ENCODE measurements at places on chromosomes 7 and 10.

DNA sequence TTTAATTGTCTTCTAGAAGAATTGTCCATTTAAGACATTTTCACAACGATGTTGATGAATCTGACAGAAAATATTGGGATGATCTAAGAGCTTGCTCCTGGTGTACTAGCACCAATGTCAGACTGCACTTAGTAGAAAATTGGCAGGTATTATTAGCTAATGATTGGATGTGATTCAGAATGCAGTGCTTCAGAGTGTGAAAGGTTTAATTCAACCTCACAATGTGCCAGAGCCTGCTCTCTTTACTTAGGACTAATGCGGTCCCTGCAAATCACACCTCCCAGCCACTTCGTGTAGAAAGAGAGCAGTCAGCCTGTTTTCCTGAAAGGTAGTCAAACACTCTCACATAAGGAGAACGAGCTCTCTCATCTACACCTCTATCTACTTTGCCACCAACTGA is 197.5 kb downstream of the ZNF438 start:
- DNase-seq: no peak

- DNase-seq: no peak
Observed at GRCh38 chr7:127589896-127590295, 1.7 kb downstream of the ARF5 start.

DNA sequence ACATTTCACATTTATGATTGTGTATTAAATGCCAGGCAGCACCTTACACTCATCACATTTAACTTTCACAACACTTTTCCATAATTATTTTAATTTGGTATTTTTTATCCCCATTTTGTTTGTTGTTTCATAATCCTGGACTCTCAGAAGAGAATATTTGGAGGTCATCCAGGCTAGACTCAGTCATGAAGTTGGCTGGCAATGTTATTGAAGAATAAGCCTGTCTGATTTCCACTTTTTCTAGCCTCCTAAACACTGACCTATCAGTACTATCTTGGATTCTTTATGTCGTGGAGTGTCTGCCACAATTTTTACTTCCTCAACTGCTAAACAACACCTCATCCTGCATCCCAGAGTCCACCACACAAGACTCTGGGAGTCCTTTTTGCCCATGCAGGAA is 372.3 kb upstream of the NRP1 start:
- DNase-seq: no peak

- DNase-seq: no peak
Observed at GRCh38 chr7:90187507-90188050, 24.0 kb upstream of the STEAP2 start.

- DNase-seq: no peak
Observed at GRCh38 chr7:120792091-120792860, 65.7 kb downstream of the TSPAN12 start.

- no peak for DNase-seq
Observed at GRCh38 chr7:23514755-23515154, 17.0 kb downstream of the TRA2A start.

DNA sequence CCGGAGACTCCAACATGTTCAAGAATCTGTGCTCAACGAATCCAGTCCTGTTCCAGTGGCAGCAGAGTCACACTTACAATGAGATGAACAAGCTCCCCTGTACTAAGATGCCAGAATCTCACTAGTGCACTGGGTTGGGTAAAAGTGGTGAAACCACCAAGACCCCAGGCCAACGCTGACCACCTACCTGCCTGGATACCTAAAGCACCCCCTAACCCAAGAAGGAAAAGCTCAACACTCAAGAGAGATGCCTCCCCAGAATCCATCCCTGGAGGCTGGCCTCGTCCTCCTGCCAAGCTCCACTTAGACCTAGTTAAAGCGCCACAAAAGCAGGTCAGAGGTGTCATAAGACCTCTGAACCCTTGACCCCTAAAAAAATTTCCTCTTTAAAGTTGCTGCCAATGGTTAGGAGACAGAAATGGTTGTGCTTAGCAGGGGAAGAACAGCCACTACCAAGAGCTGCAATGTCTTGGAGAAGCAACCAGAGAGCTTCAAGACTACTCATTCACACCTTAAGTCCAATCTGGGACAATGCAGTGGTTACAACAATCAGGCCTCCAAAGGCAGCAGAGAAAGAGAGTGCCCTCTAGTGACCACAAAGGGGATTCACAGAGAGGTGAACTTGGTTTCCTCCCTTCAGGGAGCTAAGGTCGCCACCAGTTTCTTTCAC is 94.6 kb upstream of the MACROH2A2 start:
- no peak for DNase-seq

GRCh38 chr7:14579971-14580370 is 322.6 kb downstream of the DGKB start:
- DNase-seq: no peak

- DNase-seq: no peak
Observed at GRCh38 chr10:103645141-103646054, 151.9 kb downstream of the NEURL1 start.

DNA sequence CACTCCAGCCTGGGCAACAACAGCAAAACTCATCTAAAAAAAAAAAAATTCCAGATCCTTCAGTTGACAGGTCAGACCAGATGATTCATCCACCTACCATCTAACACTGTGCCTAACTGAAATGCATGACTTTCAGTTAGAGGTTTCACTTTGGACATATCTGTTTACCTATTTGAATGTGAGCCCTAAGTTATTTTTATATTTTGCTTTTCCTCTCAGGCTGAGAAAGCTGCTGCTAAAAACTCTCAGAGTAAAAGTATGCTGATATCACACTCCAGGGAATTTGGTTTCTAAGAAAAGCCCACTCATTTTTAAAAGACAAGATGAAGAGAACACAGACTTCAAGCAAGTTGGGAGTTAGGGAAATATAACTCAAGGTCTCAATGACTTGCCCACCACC is 126.0 kb downstream of the SGMS1 start:
- DNase-seq: no peak

DNA sequence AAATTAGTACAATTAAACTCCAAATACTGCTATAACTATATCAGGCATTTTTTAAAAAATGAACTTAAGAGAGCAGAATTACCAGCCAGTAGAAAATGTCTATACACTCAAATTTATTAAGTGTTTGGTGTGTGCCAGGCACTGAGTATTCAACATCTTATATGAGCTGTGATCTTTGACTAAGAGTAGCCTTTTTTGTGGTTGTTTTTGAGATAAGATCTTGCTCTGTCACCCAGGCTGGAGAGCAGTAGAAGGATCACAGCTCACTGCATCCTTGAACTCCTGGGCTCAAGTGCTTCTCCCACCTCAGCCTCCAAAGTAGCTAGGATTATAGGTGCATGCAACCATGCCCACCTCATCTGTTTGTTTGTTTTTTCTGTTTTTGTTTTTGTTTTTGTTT is 102.5 kb upstream of the CELF2 start:
- DNase-seq: no peak

DNA sequence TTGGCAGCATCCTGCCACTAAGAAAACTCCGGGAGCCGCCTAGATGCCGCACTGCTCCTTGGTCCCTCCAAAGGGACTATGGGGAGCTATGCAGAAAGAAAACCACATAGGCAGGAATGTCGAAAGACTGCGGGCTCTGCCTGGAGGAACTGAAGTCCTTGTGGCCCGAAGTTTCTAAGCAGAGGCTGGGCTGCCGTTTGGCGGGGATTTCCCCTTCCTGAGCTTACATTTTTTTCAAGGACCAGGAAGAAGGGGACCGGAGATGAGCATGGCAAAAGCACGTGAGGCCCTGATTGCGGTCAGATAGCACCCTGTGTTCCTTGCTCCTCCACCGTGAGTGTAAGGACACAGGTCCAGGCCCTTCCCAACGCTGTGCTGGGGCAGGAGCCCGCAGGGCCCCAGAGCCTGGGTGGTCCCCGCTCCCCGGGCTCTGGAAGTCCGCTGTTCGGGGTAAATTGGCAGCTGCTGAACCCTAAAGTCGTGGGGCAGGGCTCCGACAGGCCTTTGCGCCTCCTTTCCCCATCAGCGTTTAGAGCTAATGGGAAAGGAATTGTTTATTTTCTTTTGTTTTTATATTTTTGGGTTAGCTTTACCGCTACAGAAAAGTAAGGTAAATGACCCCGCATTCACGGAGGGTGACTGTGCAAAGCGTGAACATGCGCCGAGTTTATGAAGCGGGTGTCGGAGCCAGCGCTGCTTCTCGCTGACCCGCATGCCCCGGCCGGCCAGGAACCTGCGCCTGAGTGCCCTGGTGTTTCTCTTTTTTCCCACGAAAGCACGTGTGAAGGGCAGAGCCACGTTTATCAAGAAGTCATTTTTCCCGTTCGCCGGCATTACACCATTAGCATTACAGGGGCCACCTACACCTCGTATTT is 356.5 kb upstream of the ZNF32 start:
- no peak for DNase-seq

DNA sequence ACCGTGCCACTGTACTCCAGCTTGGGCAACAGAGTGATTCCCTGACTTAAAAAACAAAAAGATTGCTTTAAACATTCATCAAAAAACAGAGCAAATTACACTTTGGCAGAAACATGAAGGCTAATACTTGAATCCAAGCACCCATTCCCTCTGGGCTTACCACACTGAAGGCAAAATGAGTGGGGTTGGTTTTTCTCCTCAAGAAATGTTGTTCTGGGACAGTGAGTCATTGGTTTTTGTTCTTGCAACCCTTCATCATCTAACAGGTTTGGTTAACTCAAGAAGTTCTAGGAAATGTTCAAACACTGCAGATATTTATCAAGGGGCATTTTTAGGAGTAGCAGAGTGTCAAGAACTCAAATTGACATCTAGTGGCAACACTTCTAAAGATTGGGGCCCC is 60.5 kb downstream of the KIAA1217 start:
- DNase-seq: no peak

DNA sequence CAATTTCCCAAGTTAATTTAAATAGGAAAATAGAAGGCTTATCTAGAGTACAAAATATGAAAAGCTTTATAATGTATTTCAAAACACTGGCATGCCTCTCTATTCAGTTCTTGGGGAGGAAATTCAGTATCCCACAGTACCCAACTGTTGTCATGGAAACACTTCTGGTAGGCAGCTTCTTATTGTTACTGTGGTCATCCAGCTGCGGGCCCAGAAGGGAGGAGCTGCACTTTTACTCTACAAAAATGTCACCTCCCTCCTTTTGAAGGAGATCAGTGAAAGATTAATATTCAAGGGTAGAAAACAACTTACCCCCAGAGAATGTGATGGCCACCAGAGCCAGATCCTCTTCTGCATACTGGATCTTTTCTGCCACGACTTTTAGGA is 202.8 kb downstream of the RAPGEF5 start:
- no peak for DNase-seq

DNA sequence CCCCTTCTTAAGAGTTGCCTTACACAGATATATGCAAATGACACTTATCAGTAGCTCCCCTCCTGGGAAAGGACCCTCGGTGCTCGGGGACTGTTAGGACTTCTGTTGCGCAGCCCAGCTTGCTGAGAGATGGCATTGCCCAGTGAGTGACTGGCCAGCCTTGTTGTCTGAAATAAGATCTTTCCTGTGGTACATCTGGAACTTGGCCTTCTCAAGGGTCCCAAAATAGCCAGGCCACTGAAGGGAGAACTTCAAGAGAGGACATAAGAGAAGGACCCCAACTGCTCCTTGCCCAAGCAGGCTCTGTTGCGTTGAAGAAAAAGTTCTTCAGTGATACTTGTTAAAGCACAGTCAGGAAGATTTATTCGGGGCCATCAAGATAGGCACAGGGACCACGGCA is 17.3 kb downstream of the BAG3 start:
- no peak for DNase-seq

- DNase-seq: no peak
Observed at GRCh38 chr10:97210543-97210960, 24.8 kb upstream of the SLIT1 start.

GRCh38 chr7:36154255-36155212 is 1.5 kb downstream of the EEPD1 start:
- DNase-seq: no peak

- no peak for DNase-seq
Observed at GRCh38 chr10:91054325-91054724, 133.4 kb upstream of the ANKRD1 start.

DNA sequence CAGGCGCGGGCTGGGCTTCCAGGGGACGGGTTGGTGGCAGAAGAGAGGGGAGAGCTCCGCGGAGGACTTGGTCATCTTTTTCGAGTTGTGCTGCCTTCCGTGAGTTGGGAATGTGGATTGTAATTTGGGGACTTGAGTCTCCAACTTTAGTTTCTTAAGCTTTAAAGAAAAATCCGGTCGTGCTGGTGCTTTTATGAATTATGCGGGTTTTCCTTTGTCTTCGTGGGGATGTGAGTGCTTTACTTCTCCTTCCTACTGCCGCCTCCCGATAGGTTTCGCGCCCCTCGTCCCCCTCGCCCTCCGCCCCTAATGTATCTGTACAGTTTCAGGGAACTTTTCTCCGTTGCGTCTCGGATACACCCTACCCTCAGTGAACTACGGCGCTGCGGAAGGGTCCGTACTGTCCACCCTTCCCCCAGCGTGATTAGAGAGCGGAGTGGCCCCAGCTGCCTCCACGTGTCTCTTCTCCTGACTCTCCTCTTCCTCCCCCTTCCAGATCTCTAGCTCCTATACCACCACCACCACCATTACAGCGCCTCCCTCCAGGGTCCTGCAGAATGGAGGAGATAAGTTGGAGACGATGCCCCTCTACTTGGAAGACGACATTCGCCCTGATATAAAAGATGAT is 649 bp downstream of the SCD start:
- no peak for DNase-seq

- DNase-seq: no peak
Observed at GRCh38 chr10:123990889-123991288, 99.3 kb upstream of the CPXM2 start.

DNA sequence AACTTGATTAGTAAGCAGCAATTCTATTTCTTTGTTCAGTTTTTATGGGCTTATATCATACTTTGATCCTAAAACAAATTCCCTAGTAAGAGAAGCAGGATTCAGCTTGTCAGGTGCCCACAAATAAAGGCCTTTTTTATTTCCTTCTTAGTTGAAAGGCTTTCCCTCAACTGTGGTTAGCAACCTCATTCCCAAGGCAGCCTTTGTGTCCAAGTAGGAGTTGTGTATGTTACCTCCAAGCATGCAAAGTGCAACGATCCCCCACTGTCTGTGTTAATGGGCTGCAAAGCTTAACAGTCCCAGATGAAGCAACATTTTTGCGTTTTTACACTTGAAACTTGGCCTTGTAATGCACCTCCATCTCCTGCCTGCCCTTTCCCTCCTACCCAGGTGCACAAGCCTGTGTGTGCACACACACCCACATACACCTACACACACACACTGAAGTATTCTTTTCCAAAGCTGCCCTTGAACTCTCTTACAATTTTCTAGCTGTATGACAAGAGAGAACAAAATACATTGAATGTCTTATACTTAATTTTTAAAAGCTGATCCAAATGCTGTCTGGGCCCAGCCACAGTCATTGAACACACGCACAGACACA is 278.2 kb downstream of the SNX13 start:
- no peak for DNase-seq

- DNase-seq: no peak
Observed at GRCh38 chr7:70680306-70680705, 451.6 kb upstream of the GALNT17 start.

GRCh38 chr10:107371801-107372200 is 207.3 kb upstream of the SORCS1 start:
- no peak for DNase-seq

GRCh38 chr7:98221611-98222532 is 10.6 kb downstream of the BHLHA15 start:
- no peak for DNase-seq
